Activated B cell treated with CpG ODN at 0.5 μM for 24 hours (primary cell): ENCODE measurements at places on chromosomes 12 and 14. TPM values are rescaled to one million over a fixed set of nuclear protein-coding genes. Genes with fewer than 3 reads are reported as not detected.

The CARMIL3 gene
- 3.5 and 3.9 TPM in 2 replicates for total RNA-seq

The FAM90A1 gene
- total RNA-seq, result not detected in 2 replicates

The TSHR gene
- 0.17 TPM in 1 of 2 replicates, not detected in the other for total RNA-seq

The CMA1 gene
- not detected in 2 replicates for total RNA-seq

The TMEM63C gene
- total RNA-seq, result 0.15 and 1.5 TPM in 2 replicates

The ZNF891 gene
- 2.9 and 4.0 TPM in 2 replicates for total RNA-seq

The LHX5 gene
- total RNA-seq, result not detected in 2 replicates

The TMEM253 gene
- not detected in 2 replicates for total RNA-seq

The SLCO1B1 gene
- not detected in 2 replicates for total RNA-seq

The CLEC12A gene
- total RNA-seq, result 0.22 TPM in 1 of 2 replicates, not detected in the other

The FSCB gene
- total RNA-seq, result not detected in 2 replicates

The TAS2R19 gene
- 2.9 and 4.0 TPM in 2 replicates for total RNA-seq

The PRICKLE1 gene
- total RNA-seq, result 4.5 and 5.4 TPM in 2 replicates

The CRY1 gene
- 4.6 and 7.1 TPM in 2 replicates for total RNA-seq

The ERP27 gene
- total RNA-seq, result 3.8 and 5.4 TPM in 2 replicates

The C12orf60 gene
- total RNA-seq, result 0.64 and 0.69 TPM in 2 replicates

The KLRK1 gene
- 0.56 and 0.98 TPM in 2 replicates for total RNA-seq

The SOAT2 gene
- not detected in 2 replicates for total RNA-seq

The DCN gene
- total RNA-seq, result not detected in 2 replicates

The CCDC184 gene
- 0.18 and 0.29 TPM in 2 replicates for total RNA-seq

The POTEG gene
- total RNA-seq, result not detected in 2 replicates

The GPR65 gene
- total RNA-seq, result 13.7 and 14.7 TPM in 2 replicates

The TMCC3 gene
- 24.2 and 28.0 TPM in 2 replicates for total RNA-seq

The HEBP1 gene
- 9.7 and 12.0 TPM in 2 replicates for total RNA-seq

The VSIG10 gene
- 1.6 and 2.4 TPM in 2 replicates for total RNA-seq

The MYG1 gene
- 59.1 and 65.3 TPM in 2 replicates for total RNA-seq

The PMEL gene
- total RNA-seq, result 0.27 TPM in 1 of 2 replicates, not detected in the other

The HOTAIR gene
- not detected in 2 replicates for total RNA-seq

The PTPRO gene
- total RNA-seq, result 20.0 and 23.9 TPM in 2 replicates

The CD27 gene
- 39.3 and 43.8 TPM in 2 replicates for total RNA-seq
